NCI-H2081 (cell line): ENCODE measurements at places on chromosomes 2 and 18.

DNA sequence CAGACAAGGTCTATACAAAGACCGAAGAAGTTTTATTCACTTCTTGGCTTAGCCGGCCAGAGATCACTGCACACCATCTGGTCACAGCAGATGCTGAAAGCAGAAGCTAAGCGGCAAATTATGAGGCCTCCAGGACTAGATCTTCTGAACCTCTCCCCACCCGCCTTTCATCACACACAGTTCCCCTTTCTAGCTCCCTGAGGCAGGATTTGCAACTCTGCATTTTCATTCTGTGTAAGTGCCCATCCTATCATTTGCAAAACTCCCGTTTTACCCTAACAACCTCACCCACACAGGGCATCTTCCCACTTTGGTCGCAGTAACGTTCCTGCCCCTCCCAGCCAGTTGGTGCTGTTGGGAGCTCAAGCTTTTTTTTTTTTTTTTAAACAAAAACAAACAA, 3.1 kb upstream of the MOB1A start:
- no peak for DNase-seq

DNA sequence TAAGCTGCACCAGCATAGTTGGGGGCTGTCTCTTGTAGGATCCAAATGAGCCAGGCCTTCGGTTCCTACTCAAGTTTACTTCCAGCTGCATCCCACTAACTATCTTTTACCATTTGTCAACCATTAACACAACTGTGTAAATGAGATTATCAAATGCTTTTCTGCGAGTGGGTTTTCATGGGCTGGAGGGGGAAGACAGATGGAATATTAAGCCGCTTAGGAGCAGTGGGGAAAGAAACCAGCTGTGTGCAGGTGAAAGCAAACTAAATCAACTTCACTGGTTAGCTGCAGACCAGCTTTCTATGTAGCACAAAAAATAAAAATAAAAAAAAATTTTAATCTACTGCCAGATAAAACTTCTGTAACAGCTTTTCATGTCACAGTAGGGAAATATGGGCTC, 307.3 kb upstream of the FBXO11 start:
- no peak for DNase-seq

GRCh38 chr2:199734651-199735050, 116.3 kb downstream of the FTCDNL1 start:
- DNase-seq, result no peak

DNA sequence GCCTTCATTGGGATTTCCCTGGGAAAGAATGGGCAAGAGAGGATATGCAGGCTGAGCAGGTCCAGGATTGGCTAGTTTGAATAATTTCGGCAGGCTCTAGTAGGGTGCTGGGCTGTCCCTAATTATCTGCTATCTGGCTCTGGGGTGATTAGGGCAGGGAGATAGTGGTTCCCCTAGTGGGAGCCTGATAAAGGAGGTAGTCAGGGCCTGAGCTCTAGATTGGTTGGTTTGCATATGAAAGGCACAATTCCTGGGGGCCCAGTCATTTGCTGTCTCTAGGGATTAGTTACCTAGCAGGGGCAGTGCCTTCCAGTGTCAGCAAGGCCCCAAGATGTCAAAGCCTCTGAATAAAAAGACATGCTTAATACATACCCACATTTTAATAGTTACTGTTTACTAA, 690.1 kb upstream of the KLHL29 start:
- DNase-seq, result no peak

- DNase-seq, result no peak
Measured at GRCh38 chr2:102112692-102113665, 29.6 kb upstream of the IL1R1 start.

DNA sequence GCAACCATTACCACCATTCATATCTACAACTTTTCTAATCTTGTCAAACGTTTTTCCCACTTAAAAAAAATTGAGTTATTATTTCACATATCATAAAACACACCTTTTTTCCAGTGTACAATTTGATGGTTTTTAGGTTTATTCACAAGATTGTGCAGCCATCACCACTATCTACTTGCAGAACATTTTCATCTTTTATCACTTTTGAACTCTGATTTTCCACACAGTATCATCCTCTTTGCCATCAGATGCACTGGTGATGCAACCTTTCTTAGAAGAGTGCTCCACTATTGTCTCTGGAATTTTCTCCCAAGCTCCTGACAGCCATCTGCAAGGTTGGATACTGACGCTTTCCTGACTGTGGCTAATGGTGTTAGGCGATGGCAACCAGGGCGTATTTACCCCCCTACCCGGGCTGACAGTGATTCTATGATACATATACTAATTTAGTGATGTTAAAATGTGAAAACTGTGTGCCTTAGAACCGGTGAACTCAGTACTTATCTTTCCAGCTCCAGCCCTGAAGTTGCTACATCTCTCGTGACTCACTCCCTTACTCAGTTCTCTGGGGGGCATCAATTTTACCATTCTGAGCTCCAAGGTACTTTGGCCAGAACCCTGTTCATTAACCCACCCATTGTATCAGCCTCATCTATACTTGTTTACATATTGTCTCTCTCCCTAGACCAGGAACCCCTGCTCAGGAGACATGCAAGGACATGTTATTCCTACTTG, 105.4 kb upstream of the SPRED2 start:
- DNase-seq, result no peak

DNA sequence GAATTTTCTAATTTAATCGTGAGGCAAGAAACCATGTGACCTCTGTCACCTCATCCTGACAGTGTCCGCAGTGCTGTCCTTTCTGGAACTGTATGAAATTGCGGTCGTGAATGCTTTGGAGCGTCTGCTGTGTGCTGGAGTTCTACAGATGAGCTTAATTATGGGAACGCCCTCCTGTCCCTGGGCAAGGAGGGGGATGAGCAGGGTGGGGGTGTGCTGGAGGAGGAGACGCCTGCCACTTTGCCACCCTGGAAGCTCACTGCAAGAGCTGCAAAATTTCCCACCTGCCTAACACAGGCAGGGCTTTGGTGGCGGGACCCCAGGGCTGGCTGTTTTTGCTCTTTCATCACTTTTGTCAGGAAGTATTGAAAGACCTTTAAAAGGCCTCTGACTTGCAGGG, 6.5 kb downstream of the LPIN1 start:
- peak; percentile 40 for DNase-seq

DNA sequence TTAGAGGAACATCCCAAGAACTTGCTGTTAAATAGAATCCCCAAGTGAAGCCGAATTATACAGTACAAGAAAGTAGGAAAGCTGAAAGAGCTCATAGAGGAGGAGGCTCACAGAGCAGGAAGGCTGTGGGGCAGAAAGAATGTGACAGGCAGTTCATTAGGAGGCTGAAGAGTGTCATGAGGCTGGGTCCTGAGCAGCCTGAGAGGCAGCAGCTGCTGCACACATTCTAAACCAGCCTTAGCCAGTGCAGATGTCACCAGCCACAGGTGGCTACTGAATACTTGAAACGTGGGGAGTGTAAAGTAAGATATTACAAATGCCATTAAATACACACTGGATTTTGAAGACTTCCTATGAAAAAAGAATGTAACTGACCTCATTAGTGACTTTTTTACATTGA, 490.2 kb upstream of the KLHL29 start:
- no peak for DNase-seq

DNA sequence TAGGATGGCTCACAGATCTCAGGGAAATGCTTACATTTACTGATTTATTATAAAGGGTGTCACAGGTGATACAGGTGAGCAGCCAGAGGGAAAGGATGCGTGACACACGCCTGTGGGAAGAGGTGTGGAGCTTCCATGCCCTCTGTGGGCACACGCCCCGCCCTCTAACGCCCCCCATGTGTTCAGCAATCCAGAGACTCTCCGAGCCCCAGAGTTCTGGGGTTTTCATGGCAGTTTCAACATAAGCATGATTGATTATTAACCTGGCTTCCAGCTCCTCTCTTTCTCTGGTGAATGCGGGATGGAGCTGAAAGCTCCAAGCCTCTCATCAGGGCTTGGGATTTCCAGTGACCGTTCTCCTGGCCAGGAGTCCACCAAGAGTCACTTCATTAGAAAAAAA, 34.3 kb upstream of the ODC1 start:
- DNase-seq, result no peak

GRCh38 chr2:172085460-172086159, at the start of gene DLX1:
DLX1 (plus strand) TSS chr2:172085507; CDS start chr2:172085678, 171 bp downstream.
- no peak for DNase-seq

DNA sequence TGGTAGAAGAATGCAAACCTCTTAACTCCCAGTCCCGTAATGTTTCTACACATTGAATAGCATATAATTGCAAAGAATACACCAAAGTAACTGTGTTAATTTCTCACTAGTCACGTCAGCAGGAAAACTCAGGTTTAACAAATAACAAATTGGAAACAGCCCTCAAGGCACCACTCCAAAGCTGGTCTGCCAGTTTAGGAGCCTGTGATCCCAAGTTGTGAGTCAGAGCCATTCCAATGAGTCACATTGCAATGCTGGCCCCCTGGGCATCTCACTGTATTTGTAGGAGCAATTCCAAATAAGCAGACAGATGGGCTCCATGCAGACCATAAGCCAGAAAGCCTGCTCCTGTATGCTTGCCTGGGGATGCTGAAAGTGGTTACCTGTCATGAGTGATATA, 143.2 kb upstream of the SETBP1 start:
- no peak for DNase-seq

DNA sequence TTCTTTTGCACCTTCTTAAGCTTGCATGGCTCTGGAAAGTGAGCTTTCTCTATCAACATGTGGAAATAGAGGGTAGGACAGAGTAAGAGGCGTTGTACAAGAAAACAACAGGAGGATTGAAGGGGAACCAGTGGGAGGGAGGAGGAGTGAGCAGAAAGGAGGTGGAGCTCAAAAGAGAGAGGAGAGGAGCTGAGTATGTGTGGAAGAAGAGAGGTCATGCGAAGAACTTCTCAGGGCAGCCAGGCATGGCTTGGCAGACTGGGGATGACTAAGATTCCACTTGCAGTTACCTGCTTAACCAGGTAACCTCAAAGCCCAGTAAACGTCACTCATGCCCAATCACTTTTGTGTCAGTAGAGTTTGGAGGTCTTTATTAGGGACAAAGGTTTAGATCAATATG, 105.1 kb downstream of the BCL2L11 start:
- DNase-seq, result no peak

GRCh38 chr18:3692113-3692621, 242.2 kb downstream of the TGIF1 start:
- DNase-seq, result peak; percentile 56

DNA sequence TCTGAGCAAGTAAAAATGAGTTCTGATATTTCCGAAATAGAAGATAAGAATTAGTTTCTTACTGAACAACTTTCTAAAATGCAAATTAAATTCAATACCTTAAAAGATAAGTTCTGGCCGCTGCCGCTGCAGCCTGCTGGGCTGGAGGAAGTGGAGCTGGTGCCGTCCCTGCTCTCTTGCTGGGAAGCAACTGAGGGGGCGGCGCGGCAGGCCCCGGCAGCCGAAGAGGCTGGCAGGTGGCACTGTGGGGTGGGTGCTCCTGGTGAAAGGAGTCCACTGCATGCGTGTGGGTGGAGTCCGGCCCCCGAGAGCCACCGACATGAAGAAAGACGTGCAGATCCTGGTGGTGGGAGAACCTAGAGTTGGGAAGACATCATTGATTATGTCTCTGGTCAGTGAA, 89.5 kb upstream of the ZNF519 start:
- DNase-seq, result no peak

DNA sequence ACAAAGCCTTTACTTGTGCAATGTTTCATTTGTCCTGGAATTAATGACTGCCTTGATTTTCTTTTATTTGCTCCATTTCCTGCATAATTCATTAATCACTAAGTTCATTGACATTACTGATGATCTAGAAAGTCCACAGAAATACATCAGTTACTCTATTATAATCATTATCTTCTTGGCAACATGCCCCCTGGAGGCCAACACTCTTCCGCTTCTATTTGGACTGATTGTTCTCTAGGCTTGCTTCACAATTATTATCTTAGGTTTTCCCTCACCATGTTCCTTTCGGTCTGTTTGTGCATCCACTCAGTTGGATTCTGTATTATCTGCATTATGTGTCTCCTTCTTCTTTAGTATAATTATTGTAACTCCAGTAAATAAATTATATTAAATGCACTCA, 461.0 kb upstream of the CDH2 start:
- no peak for DNase-seq

- DNase-seq, result no peak
Measured at GRCh38 chr2:159715451-159715850, 3.1 kb downstream of the MARCHF7 start.

- DNase-seq, result no peak
Measured at GRCh38 chr2:241858206-241859016, at the start of gene PDCD1. PDCD1 (minus strand) TSS chr2:241858894; CDS start chr2:241858838, 56 bp downstream.

GRCh38 chr2:238387332-238387731, 39.4 kb upstream of the ASB1 start:
- no peak for DNase-seq

DNA sequence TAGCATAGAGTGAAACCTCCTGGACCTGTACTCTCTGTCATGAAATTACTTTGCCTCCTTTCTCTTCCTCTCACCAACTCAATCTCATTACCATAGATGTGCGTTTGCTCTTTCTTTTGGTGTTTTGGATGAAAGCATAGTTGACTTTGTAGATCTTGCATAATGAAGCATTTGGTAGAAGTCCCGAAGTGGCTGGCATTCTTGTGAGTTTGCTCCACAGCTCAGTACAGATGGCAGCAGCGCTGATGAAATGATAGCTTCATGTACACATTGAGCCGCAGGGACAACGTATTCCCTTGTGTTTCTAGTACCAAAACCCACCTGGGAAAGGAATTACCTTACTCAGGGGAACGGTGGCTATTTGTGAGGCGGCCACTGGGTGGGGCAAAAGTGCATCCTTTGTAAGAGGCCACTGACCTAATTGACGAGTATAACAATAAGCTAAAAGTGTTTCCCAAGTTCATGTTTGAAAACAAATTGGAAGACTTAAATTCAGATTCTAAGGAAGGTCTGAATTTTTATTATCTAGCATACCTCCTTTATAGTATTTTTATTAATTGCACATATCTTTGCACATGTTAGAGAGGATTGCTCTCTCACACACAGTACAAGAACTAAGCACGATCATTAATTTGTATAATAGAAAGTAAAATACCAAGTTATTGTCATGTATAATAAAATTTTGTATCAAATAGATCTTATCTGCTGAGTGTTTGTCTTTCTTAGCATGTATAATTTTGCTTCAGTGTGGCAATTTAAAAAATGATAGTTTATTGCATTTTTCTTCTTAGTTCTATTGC, 25.4 kb upstream of the CDH7 start:
- DNase-seq, result peak; percentile 82

GRCh38 chr2:26461601-26462023, 16.3 kb downstream of the OTOF start:
- no peak for DNase-seq

- DNase-seq, result no peak
Measured at GRCh38 chr2:37427241-37427640, 82.8 kb downstream of the QPCT start.

GRCh38 chr2:70541481-70542020, 12.1 kb downstream of the TGFA start:
- no peak for DNase-seq

- no peak for DNase-seq
Measured at GRCh38 chr2:9052821-9053533, 49.5 kb upstream of the MBOAT2 start.

- no peak for DNase-seq
Measured at GRCh38 chr2:239222312-239222660, 178.5 kb downstream of the HDAC4 start.
